ENCODE measurements at places on chromosomes 12 and 14.

DNA sequence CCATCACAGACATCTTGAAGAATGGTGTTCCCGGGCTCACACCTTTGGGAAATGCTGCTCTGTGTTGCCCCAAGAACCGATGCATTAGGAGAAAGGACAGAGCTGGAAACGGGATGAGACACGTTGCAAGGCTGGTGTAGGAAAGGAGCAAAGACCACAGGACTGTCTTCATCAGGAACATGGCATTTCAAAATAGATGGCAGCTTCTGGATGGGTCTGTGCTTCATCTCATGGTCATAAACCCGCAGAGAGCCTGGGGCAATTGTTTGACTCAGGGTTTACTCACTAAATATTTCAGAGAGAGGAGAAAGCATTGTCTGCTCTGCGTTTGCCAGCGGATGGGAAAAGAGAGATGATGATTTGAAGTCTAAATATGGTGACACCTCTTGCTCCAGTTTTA, 76.3 kb downstream of the CACNA1C start:
- DNase-seq, result no peak

DNA sequence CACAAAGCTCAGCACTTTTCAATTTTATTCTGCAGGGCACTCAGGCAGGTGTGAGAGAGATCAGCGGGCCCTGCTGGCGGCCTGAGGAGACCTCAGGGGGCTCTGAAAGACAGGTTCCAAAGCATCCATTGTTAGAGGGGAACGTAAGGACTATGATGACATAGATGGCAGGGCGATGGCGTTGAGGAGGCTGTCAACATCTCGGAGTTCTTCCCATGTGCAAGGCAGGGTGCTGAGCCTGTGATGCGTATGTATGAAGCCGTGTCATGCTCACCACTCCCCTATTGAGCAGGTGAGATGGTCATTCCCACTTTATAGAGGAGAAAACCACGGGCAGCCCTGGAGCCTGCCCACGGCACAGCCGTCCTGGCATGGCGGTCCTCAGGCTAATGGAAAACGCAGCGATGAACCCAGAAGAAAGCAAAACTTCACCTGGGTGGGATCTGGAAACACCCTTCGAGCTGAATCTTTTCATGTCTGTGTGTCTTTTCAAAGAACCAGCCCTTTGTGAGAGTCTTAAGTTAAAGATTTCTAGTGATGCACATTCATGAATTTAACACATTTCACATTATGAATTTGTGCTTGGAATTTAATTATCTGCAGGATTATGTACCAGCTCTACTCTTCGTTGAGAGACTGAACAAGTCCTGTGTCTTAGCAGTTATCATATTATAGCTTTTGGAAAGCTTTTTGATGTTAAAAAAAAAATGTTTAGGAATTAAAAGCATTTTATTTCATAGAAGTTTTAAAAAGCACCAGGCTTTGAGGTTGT, 64.7 kb downstream of the RIMBP2 start:
- DNase-seq, result no peak

DNA sequence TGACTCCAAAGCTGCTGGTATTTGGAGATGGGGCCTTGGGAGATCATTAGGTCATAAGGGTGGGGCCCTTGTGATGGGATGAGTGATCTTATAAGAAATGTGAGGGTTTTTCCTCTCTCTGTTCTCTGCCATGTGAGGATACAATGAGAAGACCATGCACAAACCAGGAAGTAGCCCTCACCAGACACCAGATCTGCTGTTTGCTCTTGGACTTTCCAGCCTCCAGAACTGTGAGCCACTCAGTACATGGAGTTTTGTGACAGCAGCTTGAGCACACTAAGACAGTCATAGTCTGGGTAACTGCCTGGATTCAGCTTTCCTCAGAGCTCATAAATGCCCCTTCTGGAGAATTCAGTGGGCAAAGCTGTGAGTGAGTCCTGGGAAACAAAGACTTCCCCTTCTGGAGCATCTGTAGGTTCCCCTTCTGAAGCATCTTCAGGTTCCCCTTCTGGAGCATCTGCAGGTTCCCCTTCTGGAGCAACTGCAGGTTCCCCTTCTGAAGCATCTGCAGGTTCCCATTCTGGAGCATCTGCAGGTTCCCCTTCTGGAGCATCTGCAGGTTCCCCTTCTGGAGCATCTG, 11.0 kb upstream of the PPP4R3A start:
- DNase-seq, result no peak

DNA sequence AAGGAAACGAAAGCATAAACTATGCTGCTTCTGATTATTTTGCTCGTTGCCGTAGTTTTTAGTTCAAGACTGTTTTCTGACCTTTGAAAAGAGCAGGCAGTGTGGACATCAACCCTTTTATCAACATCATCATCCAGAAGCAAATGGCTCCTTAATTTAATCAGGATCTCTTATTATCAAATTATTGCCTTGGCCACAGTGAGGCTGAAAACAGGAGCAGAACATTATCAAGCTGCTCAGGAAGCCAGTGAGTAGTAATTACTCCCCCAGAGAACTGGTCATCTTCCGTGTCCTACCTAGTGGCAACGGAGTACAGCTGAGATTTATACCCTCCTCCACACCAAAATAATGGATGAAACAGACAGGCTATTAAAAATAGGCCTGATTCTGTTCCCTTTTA, 2.2 kb upstream of the DIABLO start:
- no peak for DNase-seq

DNA sequence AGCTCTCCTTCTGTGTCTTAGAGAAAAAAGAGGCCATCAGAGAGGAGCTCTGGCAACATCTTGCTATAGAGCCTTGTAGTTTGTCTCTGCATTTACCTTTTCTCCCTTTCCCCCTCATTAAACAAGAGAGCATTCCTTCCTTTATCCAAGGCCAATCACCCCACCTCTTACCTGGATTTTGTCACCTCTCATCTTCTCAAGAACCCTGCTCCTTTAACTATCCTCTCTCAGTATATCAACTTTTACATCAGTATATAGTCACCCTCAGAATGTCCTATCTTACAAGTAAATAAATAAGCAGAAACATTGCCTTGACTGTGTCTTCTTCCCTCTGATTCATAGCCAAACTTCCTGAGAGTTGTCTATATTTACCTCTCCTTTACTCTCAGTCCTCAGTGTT, 105.0 kb upstream of the SLC38A2 start:
- DNase-seq, result no peak

- no peak for DNase-seq
Measured at GRCh38 chr12:130086248-130086647, 76.0 kb upstream of the FZD10 start.

GRCh38 chr12:50960130-50960529, 7.8 kb downstream of the HIGD1C start:
- no peak for DNase-seq

GRCh38 chr12:508145-508544, 48.4 kb downstream of the B4GALNT3 start:
- no peak for DNase-seq

- DNase-seq, result no peak
Measured at GRCh38 chr12:56350662-56351061, 9.2 kb downstream of the STAT2 start.

- DNase-seq, result no peak
Measured at GRCh38 chr14:95787941-95788340, 74.0 kb upstream of the TCL1A start.

- no peak for DNase-seq
Measured at GRCh38 chr12:130617219-130617618, 98.9 kb downstream of the RIMBP2 start.

GRCh38 chr12:48973941-48974673, 2.6 kb upstream of the WNT10B start:
- no peak for DNase-seq

DNA sequence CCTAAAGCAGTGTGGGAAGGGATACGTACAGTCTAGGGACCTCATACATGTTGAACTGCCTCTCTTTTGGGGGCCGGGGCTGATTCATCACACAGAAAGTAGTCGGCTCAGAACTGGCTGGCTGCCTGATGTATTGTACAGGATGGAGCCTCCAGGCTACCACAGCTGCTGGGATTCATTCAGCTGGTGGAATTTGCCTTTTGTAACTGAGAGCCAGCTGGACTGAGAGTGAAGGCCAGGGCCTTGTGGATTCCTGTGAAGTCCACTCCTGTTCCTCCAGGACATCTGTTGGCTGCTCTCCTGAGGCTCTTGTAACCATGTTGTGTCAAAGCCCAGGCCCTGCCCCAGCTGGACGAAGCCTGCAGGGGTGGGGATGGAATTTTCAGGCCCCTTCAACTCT, 116.3 kb upstream of the PRICKLE1 start:
- no peak for DNase-seq

DNA sequence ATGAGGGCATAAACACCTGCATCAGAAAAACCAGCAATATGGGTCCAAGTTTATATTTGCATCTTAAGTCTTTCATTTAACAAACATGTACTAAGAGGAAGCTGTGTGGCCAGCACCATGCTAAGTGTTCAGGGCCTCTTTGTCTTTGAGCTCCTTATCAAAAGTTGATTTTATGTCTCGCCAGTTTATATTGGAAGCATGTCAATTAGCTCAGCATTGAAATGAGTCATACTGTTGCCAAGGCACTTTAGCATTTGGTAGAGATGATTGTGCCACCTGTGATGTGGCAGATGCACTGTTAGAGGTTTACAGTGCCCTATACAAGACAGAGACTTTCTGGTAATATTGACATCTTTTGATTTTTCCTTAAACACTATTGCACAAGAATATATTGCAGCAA, 68.5 kb downstream of the BHLHE41 start:
- DNase-seq, result peak; percentile 94

DNA sequence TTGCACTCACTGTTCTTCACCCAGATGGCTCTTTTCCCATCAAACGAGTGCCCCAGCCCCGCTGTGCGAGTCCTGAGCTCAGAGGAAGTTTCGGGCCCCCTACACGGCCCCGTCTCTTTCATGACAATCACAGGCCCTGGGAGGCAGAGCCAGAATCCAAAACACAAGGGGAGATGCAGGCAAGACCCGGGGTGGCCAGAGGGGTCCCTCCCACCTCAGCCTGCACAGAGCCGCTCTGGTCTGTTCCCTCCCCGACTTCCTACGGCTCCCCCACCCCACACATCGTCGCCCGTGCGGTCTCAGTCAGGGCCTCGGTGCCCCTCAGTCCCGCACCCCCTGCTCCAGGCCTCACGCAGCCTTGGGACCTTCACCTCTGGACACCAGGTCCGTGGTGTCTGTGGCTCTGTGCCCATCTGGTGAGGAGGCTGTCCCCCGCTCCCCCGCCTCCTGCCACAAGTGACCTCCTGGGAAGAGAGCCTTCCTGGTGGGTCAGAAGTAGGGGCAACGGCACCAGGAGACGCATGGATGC, 8.9 kb downstream of the GPR132 start:
- DNase-seq, result no peak

DNA sequence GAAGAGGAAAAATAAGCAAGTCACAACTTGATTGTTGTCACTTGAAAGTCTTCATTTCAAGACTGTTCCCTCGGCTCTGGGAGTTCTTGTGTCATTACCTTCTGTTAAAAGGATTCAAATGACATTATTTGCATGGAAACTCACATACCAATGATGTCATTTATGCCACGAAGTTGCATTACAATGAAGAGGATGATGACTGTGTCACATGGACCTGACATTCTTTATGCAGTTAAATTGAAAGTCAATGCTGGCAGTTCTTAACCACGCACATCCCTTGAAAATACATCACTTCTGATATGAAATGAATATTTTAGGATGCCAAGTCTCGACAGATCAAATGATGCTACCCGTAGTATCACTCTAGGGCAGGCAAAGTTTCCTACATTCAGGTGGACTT, 1069.5 kb downstream of the VRK1 start:
- DNase-seq, result no peak

GRCh38 chr12:65510584-65511050, 232.1 kb downstream of the MSRB3 start:
- no peak for DNase-seq

DNA sequence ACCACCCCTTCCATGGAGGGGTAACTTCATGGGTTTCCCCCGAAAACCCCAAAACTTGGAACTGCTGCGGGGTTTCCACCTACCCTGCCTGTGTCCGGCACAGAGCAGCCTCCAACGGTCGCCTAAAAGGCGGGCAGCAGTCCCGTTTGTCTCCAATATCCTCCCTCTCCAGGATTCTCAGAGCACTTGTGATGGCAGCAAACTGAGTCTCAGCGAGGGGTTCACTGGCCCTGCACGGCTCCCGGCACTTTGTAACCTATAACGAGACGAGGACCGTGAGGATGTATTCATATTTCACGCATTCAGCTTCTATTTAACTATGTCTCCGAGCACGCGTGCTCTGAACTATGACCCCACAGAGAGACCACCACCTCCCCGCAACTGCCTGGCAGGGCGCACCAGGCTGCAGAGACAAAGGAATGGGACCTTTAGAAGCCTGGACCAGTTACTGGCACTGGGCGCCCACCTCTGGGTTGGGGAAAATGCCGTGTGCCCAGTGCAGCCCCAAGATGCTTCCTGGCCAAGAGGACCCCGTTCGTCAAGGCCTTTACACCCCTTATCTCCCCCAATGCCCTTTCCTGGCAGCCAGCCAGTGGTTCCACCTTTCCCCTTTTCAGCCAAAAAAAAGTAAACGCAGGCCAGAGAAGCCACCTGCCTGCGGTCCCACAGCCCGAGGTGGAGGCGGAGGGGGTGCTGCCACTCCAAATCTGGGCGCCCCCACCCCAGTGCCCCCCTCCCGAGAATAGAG, 173.1 kb upstream of the RTL1 start:
- DNase-seq, result no peak

GRCh38 chr12:124397807-124398577, 103.1 kb downstream of the RFLNA start:
- DNase-seq, result no peak

Measured in LNCaP clone FGC (cell line).